Inflammatory macrophage treated with lipopolysaccharide for 1 hour (primary cell): ENCODE measurements at places on chromosomes 3 and 15.
A peak's percentile ranks its signal among the peaks of the same experiment; 100 is the strongest.

- peak; percentile 83 for DNase-seq
Measured at GRCh38 chr3:48564022-48564421, 441 bp upstream of the UCN2 start.

- peak; percentile 34 for DNase-seq
Measured at GRCh38 chr3:172751175-172751704, 714 bp downstream of the ECT2 start.

DNA sequence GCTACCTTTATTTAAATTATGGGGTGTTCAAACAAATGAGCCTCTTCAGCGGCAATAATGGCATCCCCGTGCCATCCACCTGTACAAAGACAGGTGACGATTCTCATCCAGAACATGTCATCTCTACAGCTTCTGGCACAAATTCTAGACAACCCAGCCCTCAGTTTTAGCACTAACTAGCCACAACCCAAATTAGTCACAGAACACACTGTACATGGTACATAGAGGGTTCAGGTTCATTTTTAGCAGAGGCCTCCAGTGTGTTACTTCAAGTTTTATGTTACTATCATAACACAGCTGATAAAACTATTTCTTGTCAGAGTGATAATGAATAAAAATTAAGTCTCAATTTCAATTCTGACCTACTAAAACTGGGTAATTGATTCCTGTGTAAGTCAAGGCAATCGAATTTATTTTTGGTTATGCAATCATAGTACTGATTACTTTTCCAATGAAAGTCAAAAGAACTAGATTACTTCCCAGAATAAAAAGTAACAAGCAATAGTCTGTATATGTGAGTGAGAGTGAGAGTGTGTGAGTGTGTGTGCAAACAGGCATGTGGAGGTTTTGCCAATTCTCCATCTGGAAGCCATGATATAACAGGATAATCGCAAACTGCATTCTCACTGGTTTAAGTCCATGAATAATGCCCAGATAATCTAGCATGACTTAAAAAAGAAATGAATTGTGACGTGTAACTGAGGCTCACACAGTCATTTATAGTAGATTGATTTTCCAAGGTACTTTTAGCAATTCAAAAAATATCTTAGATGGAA lies 37.4 kb downstream of the SHQ1 start:
- no peak for DNase-seq

DNA sequence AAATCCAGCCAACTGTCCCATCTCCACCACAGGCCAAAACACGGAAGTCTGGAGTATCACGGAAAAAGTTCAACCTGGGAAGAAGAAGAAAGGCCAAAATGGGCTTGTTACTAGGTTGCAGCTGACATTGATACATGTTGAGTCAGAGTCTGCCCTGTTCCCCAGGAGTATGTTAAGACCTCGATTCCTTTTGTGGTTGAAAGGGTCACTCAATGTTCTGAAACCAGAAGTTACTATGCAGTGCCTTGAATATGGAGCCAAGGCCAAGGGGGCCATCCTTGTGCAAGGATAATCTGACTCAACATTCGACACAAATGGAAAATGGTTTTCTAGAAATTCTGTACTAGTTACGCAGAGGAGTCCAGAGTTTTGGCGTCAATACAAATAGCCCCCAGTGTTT lies 104.2 kb downstream of the DGKG start:
- DNase-seq: no peak

GRCh38 chr15:22951381-22952280 lies 28.5 kb downstream of the CYFIP1 start:
- no peak for DNase-seq

GRCh38 chr15:64229129-64229724 lies 66.4 kb upstream of the PPIB start:
- peak; percentile 6 for DNase-seq

GRCh38 chr15:93997071-93997658 lies 234.2 kb upstream of the MCTP2 start:
- peak; percentile 42 for DNase-seq

DNA sequence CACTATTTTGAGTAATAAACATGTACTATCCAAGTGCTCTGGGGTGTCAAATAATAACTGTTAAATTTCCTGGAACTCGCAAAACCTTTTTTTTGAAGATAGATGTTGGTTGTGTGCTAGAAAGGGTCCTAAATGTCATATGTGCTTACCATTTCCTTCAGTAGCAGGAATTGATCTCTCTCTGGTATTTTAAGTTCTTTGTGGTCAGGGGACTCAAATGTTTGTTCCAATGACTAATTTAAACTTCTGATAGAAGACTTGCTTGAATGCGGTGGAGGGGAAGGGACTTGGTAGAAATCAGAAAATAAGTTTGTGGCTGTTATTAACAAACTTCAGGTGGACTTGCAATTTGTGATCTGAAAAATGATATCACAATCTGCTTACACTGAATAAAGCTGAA lies 26.8 kb downstream of the ARIH2 start:
- DNase-seq: no peak

DNA sequence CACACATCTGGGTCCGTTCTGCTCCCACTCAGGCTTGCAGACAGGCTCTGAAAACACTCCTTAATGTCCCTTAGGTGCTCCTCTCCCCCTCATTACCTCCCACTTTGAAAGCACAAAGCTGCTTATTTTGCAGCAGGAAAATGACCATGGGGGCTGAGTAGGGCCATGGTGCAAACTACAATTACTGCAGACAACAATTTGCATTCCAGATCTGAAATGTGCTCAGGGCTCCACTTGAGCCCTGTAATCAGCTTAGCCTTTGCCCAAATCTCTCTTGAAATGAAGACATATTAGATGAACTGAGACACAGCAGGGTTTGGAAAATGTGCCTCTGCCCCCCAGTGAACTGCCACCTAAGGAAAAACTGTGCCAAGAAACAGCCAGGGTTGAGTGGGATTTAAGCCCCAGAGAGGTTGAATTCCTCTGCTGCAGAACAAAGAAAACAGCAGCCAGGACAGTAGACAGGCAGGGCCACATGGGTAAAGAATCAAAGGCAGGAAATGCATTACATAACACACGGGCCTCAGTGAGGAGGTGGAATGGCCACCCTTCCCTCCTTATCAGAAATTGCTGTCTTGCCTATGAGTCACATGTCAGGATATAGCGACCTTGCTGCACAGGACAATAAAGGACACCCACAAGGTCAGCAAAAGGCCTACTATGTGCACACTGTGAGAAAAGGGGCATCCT lies 126.8 kb upstream of the ARHGEF3 start:
- DNase-seq: no peak

GRCh38 chr15:36053746-36054145 lies 507.8 kb upstream of the DPH6 start:
- no peak for DNase-seq

GRCh38 chr3:24390169-24391130 lies 104.2 kb downstream of the THRB start:
- DNase-seq: no peak

DNA sequence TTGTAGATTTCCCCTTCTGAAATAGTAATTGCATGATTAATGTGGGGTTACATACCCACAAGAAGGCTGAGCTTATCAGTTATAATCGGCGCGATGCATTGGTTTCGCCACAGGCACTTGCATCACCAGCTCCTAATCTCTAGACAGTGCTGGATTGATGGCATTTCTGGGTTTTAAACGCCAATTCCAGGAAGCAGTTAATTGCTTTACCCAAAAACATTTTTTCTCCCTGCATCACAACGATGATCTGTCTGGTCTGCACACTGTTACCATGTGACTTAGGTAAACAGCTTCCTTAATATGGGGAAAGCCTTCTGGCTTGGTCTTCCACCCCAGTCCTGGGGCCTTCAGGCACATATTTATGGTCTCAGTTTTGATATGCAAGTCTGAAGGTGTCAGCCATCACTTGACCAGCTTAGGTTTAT lies 70.0 kb upstream of the HEG1 start:
- no peak for DNase-seq

DNA sequence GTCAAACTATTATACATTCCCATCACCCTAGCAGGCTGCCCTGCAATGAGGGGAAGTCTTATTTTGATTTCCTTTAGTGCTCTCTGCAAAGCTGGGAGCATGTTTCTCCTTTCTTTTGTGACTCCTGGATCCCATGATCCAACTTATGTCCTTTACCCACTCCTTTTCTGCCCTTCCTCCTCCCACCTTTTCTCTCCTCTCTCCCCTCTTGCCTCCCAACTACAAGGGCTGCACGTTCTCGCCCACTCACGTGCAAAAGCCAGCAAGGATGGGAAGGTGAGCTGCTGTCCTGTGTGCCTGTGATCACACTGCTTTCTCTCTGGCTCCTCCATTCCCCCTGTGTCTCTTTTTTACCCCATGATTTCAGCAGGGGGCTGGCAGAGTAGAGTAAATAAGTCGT lies 6.1 kb downstream of the VIPR1 start:
- DNase-seq: no peak

DNA sequence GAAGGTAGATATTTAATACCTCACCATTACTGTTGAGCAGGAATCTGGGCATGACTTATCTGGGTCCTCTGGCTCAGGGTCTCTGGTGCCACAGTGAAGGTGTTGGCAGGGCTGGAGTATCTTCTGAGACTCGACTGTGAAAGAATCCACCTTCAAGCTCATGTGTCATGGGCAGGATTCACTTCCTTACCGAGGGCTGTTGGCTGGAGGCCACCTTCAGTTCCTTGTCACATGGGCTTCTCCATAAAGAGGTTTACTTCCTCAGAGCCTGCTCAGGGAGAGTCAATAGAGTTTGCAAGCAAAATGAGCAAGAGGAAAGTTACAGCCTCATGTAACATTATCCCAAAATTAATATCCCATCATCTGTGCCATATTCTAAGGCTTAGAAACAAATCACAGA lies 459.5 kb downstream of the NR2F2 start:
- peak; percentile 4 for DNase-seq

DNA sequence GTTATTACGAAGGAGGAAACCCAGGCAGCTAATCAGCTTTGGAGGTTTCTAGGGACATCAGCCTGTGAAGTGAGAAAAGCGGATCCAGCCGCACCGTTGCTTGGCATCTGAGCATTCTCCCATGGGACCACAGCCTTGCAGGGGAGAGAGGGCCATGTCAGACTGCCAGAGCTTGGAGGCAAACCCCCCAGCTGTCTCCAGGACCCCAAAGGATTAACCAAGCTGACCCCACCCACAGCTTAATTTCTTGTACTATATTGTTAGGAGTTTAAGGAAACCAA lies 5.1 kb downstream of the IGDCC3 start:
- DNase-seq: no peak

GRCh38 chr3:105369500-105370371 lies 3.0 kb downstream of the ALCAM start:
- peak; percentile 46 for DNase-seq

DNA sequence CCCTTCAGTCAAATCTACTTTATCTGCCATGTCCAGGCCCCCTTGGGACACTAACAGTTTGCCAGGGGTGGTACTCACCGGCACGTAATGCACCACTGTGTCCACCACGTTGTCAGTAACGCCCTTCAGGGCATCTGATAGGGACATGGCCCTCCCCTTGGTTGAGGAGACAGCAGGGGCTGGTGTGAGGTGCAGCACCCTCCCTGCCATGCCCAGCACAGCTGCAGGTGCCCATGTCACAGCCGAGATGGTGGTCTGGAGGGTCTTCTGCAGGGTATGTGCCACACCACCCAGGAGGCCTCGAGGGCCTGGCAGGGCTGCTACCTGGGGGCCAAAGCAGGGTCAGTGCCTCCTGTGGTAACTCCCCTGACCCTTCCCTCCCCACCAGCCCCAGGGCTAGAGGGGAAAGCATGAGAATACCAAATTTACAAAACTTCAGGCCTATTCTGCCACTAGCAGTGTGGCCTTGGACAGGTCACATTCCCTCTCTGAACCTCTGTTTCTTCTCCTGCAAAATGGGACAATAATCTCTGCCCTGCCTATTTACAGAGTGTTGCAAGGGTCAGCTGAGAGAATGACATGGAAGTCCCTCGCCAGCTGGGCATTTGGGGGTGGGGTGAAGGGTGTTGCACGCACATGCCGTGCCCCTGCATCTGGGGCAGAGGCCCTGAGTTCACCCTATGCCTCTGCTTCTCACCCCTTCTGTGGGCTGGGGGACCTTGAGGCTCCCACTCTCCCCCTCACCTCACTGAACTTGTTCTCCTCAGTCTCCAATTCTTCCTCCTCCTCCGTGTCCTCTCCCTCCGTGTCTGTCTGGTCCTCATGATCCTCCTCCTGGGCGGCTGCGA lies 11.8 kb upstream of the KIF7 start:
- no peak for DNase-seq

- no peak for DNase-seq
Measured at GRCh38 chr3:139358841-139359562, 15.2 kb downstream of the MRPS22 start.

GRCh38 chr3:36381311-36381956 lies 1.1 kb downstream of the STAC start:
- DNase-seq: no peak

DNA sequence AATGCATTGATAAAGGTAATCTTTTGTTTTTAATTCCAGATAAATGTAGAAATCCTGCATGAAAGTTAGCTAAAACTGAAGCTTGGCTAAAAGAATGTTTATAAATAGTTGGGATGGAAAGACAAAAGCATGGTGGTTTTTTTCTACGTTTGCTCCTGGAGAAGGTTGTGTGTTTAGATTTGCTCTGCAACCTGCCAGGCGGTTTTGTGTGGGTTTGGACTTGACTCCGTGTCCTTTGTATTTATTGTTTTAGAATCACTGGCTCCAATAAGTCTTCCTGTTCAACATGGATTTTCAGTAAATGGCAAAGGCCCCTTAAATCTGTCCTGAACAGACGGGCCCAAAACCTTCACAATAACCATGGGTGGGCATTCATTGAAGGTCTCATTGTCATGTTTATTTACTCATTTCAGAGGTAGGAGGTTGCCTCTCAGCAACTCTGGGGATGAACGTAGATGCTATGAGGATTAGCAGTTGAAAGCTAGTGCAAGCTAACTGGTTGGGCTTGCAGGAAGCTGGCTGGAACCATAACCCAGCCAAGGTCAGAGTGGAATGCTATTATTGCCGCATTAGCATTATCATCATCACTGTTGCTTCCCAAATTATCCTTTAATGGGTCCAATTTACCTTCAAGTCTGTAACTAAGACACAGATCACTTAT lies 60.6 kb upstream of the ADAMTS9 start:
- no peak for DNase-seq

DNA sequence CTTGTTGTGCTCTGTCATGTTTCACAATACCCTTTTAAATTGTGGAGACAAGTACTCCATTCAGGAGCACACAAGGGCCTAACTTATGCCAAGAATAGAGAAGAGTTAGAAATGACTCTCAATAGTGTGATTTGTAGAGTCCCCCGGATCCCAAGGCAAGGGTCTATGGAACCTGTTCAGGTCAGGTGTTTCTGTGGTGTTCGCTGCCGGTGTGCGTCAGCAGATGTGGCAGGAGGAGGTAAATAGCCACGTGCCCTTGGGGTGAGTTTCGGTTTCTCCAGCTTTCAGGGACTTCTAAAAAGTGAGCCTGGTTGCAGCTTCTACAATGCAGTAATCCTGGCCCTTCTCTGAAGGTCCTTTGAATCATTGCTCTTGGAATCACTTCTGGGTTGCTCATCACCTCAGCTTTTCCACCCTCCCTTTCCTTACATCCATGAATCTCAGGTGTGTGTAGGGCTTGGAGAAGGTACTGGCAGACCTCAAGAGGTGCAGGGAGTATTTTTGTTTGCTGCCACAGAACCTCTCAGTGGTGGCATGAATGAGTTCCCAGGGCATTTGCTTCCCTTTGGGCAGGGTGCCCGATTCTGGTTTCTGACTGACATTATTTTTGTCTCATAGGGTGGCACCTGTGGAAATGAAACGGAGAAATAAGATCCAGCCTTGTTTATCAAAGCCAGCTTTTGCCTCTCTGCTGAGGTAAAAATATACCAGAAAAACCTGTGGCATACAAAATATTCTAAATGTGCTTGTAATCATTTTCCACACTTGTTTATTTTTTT lies 7.3 kb downstream of the ST3GAL6 start:
- DNase-seq: no peak

- no peak for DNase-seq
Measured at GRCh38 chr3:194262176-194262924, 88.8 kb downstream of the CPN2 start.
